ENCODE measurements at places on chromosomes 1 and 21. TPM values are rescaled to one million over a fixed set of nuclear protein-coding genes. Genes with fewer than 3 reads are reported as not detected.

The CHD5 gene
- 0.13 TPM for total RNA-seq

The STMN1 gene
- 99.5 TPM for total RNA-seq

The NIBAN1 gene
- 14.4 TPM for total RNA-seq

The GUK1 gene
- total RNA-seq = 198 TPM

The S100A1 gene
- 586 TPM for total RNA-seq

Measured in SK-MEL-5 (cell line).